NCI-H446 treated with DMSO at 0.1 percent for 48 hours (cell line): ENCODE measurements at places on chromosomes 13 and 19.

GRCh38 chr13:71867131-71867814 is at the start of gene DACH1:
DACH1 (minus strand) TSS chr13:71867204.
- DNase-seq = peak; percentile 81

GRCh38 chr13:88932950-88933349 is 1261.8 kb downstream of the SLITRK5 start:
- DNase-seq = no peak

DNA sequence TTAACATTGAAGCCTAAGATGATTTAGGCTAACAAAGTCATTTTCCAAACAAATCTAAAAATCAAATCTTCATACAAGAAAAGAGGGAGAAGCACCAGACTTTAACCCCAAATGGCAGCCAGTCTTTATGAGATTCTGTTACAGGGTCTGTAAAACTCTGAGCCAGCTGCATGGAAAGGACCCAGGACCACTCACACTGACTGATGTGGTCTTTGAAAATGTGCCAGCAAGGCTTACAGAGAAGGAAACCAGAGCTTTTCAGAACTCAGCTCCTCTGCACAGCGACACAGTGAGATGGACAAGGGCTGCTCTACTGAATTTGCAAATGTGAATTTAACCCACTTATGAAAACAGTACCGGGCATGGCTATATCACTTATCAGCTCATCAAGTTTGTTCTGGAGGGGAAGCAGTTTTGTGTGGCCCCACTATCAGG is 98.8 kb upstream of the SERP2 start:
- no peak for DNase-seq

DNA sequence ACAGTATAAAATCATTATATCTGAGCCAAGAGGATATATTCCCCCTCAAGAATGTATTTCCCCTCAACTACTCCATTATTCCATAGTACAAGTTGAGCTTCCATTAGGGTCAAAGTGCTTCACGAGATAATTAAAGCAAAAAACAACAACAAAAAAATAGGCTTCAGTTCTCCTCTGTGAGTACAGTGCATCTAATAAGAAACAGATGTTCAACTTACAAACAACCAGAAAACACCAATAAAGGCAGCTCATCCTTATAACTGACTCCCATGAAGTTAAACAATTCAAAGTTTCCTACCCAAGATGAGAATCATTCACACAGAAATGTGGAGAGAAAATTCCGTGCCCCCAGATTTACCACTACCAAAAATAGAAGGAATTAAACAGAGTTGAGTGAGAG is 854.4 kb downstream of the PCDH9 start:
- no peak for DNase-seq

- DNase-seq = no peak
Measured at GRCh38 chr13:99276706-99277105, 18.5 kb upstream of the GPR18 start.

- peak; percentile 44 for DNase-seq
Measured at GRCh38 chr13:26946684-26947343, 186.2 kb upstream of the GPR12 start.

DNA sequence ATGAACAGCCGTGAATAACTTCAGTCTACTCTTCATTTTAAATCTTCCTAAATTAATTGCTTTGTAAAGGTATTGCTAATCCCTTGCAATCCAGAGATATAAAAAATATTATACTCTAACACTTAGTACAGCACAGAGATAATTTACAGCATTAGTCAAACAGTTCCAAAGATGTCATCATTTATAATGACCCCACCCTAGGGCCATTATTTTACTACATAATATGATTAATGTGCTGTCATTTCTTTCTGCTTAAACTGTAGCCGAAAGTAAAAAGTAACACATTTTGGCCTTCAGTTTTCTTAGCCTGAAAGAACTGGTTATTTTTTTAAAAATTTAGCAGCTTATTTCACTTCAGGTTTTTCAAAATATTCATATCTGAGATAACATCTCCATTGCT is 256.3 kb upstream of the RFC3 start:
- no peak for DNase-seq

DNA sequence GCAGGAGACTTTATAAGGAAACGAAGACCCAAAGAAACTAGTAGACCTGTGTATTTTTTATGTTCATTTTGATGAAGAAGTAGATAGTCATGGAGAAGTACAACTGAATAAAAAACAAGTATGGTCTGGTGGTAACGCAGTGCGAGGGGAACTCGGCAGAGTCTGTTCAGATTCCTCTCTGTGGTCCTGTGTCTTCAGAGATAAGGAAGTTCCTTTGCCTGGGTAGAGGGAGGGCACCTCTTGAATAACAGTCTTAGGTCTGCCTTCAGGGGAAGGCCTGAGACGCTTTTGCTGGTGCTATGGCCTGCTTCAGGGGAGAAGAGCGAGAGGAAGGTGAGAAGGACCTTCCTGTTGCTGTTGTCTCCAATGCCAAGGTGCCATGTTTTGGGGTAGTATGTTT is 25.9 kb upstream of the SLC46A3 start:
- DNase-seq = no peak

GRCh38 chr13:87570669-87571068 is 100.5 kb upstream of the SLITRK5 start:
- DNase-seq = no peak

DNA sequence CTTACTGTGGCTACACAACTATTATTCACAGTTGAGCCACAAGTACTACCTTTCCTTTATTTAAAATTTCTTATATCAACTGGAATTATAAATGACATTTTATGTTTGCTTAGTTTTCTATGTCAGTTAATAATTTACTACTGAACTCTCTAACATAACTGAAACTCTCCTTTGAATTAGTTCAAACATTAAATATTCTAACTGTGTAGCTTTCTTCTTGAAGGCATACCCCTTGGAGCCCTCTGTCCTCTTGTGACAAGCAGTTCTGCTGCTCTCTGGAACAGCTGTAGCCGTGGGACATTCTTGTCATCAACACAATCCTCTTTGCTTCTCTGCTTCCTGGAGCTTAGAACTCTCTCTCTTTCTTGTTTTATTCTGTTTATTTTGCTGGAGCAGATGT is 244.8 kb downstream of the NHLRC3 start:
- DNase-seq = no peak

GRCh38 chr13:48586591-48587103 is 53.8 kb upstream of the RCBTB2 start:
- DNase-seq = no peak

DNA sequence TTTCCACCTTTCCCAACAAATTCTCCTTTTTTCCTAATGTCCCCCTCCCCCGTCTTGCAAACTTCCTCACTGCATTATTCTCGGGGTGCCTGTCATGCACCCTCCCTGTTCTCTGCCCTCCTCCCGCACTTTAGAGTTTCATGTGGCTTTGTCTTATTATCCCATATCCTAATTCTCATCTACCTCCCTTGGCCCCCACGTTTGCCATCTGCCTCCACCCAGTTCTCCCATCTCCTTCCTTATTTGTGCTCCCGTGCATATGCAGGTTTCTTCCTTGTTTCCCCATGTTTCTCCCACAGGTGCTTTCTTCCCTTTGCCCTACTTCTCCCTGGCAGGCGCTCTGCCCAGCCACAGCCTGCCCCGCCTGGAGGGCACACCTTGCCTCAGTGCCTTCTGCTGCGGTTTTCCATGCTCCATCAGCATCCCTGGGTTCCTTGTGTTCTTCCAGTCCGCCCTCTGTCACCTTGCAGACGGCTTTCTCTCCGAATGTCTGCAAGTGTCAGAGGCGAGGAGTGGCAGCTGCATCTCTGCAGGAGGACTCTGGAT is 1.5 kb downstream of the SPATA13 start:
- DNase-seq = no peak

DNA sequence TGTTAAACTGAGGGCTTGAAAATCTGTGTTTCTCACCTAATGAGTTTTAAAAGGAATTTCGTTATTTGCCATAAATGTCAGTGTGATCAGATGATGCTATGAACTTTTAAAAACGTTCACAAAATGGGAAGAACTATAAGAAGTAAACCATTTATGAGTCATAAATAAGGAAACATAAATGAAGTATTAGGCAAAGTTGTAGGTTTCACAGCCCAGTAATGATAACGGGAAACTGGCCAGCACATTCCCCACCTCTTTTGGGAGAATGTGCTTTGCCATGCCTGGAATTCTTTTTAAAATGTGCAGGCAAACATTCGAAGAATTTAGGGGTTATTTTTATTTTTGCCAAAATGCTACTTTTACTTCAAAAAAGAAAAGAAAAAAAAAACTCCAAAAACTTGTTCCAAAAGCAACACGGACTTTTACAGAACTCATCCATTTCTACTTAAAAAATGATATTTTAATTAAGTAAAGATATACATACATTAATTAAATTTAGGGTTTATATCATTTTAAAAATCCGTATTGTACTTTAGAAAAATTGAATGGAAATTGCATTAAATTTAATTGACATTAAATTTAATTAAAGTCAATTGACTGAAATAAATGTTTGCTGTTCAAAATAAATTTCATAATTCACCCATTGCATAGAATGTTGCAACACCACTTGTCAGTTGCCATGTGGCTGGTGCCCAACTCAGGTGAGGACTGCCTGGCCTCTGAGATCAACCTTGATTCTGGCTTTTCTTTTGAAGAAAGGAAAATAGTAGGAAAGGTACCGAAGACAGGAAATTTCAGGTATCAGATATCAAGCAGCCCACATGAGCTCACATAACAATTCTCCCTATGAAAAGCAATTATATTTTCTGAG is 1198.5 kb downstream of the EFNB2 start:
- DNase-seq = no peak

- no peak for DNase-seq
Measured at GRCh38 chr13:30972888-30973377, 40.5 kb downstream of the TEX26 start.

GRCh38 chr19:31449379-31449778 is 100.1 kb upstream of the TSHZ3 start:
- no peak for DNase-seq

DNA sequence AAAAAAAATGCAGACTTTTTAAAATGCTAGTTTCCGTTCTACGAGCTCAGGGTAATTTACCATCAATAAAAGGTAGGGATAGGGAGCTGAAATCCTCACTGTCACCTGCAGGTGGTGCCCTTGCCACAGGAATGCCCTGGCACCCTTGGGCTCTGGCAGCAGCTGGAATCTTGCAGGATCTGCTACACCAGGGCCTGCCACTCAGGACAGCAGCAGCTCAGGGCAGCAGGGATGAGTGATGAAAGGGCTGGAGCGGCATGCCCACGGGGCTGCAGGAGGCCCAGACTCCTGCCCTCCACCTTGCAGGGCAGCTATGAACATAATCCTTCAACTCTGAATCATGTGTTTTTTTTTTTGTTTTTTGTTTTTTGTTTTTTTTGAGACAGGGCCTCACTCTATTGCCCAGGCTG is 54.0 kb downstream of the GNG7 start:
- DNase-seq = peak; percentile 42

- DNase-seq = no peak
Measured at GRCh38 chr13:95457294-95457693, 95.2 kb upstream of the CLDN10 start.

- no peak for DNase-seq
Measured at GRCh38 chr13:109737606-109738005, 48.8 kb downstream of the IRS2 start.

GRCh38 chr13:72986197-72986596 is 72.6 kb upstream of the KLF5 start:
- DNase-seq = no peak

DNA sequence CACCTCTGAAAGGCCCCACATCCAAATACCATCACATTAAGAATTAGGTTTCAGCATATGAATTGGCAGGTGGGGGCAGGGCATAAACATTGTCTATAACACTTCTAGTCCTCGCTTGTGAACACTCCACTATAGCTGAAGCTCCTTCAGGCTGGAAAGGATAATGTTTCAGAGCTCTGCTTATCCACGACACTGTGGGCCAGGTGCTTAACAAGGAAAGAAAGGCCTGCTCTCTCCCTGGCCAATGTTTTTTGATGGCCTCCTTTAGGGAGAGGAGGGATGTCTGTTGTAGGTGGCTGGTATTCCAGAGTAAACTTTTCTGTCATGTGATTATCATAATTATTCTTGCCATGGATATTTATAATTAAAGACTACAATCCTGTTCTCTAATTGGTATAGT is 86.4 kb downstream of the CCNA1 start:
- no peak for DNase-seq
